ENCODE measurements at places on chromosomes 13 and 19. TPM values are rescaled to one million over a fixed set of nuclear protein-coding genes. Genes with fewer than 3 reads are reported as not detected.

The TPTE2 gene
- total RNA-seq: not detected

The ZNF829 gene
- total RNA-seq: 8.7 TPM

The KISS1R gene
- total RNA-seq: not detected

The TDRD3 gene
- total RNA-seq: 50.6 TPM

The OR10H1 gene
- 2.6 TPM for total RNA-seq

The GIPC1 gene
- total RNA-seq: 81.1 TPM

DNA sequence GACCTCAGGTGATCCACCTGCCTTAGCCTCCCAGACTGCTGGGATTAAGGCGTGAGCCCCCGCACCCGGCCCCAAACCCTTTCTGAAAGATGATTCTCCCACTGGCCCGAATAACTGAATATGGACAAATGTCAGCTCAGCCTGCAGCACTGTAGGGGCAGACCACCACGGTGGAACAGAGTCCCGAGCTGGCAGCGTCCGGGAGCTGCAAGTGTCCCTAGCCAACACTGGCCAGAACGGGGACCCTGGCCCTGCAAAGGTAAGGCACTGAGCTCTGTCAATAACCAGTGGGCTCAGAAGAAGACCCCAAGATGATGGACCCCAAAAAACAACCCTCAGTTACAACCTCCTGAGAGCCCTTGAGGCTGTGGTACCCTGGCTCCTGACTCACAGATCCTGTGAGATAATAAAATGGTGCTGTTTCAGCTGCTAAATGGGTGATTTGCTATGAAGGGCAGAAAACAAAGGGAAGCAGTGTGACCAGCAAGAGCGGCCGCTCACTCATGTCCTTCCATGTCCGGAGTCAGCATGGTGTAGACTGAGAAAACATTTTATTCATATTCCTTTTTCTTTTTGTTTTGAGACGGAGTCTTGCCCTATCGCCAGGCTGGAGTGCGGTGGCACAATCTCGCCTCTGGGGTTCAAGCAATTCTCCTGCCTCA lies 1.6 kb downstream of the LSM7 start:
- DNase-seq: no peak

- DNase-seq: no peak
Measured at GRCh38 chr13:113184568-113185440, 23.7 kb downstream of the PCID2 start.

- DNase-seq: no peak
Measured at GRCh38 chr13:27599845-27600553, 20.3 kb downstream of the LNX2 start.

DNA sequence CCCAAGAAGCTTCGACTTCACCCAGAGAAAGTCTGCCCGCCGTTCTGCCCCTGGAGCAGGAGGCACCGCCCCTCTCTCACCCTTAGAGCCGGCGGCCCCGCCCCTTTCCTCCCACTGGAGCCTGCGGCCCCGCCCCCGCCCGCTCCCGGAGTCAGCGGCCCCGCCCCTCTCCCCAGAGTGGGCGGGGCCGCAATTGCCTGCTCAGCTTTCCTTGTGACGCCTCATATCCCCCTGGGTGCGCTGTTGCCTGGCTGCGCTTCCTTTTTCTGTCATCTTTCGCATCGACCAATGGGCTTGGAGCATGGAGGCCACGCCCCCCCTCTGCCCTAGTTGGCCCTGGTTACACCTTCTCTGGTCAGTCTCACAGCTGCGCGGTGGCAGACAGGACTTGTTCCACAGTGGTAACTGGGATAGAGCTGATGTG lies 38.2 kb upstream of the ZNF492 start:
- DNase-seq: no peak

DNA sequence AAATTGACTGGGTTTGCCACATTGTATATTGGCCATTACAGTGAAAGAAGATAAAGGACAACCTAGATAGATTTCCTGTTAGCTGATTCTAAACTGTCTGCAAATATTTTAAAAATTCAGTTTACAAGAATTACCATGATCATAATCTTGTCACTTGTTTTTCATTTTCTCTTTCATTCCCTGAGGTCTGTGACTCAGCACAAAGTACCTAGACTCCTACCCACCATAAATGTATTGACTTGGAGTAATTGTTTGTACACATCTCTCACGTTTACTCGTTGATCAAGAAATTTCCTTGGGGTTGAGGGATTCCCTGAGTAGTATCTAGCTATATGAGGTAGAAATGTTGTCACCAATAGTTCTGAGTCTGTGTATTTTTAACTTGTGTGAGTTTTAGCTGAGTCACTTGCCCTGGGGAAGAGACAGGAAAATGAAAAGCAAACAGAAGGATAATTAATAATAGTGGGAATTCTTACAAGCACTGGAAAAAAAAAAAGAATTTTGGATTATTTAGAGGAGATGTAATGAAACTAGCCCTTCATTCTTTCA lies 299.2 kb upstream of the DACH1 start:
- no peak for DNase-seq

GRCh38 chr19:35828692-35829301 lies 16.2 kb upstream of the PRODH2 start:
- DNase-seq: peak; percentile 81

DNA sequence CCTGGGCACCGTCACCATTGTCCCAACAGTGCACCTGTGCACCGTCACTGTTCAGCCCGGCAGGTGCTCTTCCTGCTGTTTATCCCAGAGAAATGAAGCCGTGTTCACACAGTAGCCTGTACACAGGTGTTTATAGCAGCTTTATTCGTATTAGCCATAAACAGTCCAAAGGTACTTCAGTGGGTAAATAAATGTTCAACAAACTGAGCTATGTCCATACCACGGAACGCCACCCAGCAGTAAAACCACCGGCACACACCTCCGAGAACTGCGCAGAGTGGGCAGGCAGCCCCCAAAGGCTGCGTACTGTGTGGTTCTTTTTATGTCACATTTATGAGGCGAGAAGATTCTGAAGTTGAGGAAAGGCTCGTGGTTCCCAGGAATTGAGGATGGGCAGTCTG lies 44.9 kb upstream of the DCUN1D2 start:
- DNase-seq: no peak

DNA sequence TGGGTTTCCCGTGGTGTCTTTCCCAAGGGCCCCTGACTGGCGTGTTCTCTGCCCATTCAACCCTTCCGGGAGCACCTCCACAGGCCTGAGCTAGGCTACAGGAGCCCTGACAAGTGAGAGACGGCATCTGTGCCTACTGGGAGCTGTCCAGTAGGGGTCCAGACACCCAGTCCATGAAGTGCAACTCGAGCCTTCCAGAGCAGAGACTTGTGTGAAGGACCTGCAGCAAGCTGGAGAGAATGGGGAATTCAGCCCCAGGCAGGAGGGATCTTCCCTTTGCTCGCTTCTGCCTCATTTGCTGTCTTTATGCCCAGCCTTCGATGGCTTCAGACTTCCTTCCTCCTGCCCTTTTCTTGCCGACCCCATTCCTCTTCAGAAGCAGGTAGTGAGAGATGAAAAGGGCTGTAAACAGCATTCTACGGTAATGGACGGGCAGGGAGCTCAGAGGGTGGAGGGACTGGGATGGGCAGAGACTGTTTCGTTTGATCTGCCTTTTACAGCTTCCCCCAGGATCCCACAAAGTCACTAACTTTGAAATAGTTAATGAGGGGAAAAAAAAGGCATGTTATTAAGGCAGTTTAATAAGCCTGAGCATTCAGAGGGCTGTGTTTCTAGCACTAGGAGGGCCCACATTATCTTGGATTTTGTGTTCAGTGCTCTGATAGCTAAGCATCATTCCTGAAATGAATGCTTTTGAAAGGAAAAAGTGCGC lies 327.6 kb downstream of the FGF9 start:
- DNase-seq: no peak

DNA sequence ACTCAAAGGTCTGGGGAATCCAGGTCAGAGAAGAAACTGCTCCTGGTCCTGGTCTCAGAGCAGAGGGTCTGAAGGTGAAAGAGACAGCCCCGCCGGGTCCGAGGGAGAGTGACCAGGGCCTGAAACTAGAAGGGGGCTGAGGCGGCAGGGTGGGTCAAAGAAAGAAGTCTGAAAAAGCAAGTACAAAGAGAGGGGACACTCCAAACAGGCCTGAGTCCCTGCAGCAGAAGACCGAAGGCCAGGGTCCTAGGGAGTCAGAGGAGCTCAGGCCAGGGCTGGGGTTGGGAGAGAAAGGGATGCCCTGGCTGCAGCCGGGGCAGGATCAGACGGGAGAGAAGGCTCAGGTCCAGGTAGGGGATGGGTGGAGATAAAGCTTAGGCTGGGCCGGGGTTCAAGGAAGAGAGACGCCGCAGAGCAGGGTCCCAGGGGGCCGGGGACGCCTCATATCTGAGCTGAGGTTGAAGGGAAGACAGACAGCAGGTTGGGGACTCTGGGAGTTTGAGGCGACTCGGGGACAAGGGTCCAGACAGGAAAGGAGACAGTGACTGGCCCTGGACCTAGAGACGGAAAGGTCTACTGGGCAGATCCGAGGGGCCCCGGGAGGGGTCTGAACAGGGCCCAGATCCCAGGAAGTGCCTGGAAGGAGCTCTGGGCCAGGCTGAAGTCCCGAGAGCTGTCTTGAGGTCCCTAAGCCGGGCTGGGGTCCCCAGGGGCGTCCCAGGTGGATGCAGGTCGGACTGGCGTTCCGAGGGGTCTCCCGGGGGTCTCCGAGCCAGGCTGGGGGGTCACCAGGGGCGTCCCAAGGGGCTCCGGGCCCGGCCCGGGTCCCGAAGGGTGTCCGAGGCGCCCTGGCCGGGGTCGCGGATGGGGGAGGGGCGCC lies 795 bp downstream of the MLLT1 start:
- no peak for DNase-seq

- DNase-seq: peak; percentile 48
Measured at GRCh38 chr13:29497137-29497654, 98.3 kb downstream of the SLC7A1 start.

DNA sequence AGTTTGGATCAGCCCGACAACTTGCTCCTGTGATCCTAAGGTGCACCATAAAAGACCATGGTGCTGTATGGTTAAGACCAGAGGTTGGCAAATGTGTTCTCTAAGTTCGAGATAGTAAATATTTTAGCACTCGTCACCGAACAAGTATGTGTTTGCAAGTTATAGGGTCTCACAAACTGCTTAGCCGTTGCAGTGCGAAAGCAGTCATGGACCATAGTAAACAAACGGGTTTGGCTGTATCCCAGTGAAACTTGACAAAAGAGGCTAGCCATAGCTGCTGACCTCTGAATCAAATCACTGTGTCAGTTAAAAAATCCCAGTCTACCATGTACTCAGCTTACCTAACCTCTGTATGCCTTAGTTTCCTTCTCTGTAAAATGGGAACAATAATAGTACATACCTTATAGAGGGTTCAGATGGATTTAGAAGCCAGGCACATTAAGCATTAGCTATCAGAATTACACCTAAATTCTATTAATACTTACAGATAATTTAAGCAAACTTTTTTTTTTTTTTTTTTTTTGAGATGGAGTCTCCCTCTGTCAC lies 72.1 kb downstream of the IPO5 start:
- no peak for DNase-seq

- DNase-seq: no peak
Measured at GRCh38 chr13:35499676-35500075, 23.2 kb upstream of the MAB21L1 start.

GRCh38 chr19:47068876-47069406 lies 20.5 kb upstream of the TMEM160 start:
- DNase-seq: no peak

DNA sequence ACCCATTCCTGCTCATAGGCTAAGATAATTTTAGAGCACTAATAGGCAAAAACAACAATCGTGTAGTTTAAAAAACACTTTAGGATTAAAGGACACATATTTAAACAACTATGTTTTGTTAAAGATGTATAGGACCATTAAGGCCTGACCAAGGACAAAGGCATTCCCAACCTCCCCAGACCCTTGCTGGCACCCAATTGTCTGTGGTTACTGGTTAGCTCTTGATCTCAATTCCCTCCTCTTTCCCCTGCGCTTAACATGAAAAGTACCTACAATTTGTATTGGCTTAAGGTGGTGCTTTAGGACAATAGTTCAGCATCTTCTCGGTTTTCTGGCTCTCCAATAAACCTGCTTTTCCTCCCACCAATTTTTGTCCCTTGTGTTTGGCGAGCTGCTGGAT lies 51.0 kb downstream of the TEX26 start:
- no peak for DNase-seq

GRCh38 chr19:14375055-14375581 lies 6.1 kb upstream of the ADGRE5 start:
- no peak for DNase-seq

GRCh38 chr19:49436381-49437017 lies 4.8 kb downstream of the SLC17A7 start:
- no peak for DNase-seq

DNA sequence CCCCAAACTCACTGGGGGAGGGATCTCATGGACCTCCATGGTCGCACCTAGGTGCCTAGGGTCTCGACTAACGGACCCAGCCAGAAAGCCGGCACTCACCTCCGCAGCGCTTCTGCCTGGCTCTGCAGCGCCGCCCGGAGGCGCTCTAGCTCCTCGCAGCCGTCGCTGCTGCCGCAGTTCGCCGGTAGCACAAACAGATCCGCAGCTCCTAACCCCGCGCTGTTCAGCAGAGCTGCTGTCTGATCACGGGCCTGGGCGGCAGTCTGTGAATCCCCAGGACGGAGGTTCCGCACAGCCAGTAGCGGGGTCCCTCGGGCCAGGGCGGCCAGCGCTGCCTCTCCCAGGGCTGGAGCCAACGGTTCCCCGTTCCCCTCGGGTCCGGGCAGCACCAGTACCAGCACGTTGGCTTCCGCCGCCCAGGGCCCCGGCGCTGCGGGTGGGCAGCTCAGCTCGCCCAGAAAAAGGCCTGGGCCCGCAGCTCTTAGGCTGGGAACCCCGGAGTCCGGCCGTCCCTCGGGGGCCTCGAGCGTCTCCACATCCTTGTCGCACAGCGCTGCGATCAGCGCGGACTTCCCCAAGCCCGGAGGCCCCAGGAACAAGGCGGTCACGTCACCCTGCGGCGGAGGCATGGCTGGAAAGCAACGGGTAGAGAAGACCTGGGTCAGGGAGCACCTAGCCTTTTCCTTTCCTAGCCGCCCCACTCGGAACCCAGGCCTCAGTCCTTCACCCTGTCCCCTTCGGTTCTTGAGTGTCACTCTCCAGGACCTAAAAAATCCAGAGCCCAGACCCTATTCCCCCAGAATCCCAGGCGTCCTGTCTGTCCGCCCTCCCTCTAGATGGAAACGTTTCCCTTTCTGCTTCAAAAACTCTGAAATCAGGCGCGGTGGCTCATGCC lies 977 bp downstream of the IRGQ start:
- peak; percentile 51 for DNase-seq

DNA sequence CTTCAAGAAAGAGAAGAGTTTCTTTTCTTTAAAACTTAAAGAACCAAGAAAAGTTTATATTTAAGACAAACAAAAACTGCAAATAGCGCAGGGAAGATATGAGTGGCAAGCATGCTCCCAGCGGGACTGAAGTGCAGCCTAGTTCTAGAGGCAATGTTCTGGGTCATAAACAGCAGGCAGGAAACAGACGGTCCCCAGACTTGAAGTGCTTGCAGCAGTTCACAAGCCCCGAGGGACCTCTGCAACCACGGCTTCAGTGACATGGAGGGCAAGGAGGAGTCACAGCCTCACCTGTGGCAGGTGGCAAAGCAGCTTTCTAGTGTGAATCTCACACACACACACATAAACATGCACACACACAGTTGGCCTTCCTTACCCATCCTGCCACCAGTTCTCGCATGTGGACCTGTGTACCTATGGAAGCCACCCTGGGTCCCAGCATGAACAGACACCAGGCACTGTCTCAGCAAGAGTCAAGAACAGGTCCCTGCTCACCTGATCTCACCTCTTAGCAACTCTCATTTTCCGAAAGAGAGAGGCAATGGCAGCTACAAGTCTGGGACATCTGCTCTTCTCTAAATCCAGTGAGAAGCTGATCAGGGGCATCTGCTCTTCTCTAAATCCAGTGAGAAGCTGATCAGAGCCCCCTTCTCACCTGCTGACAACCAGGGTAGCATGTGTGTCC lies 162.0 kb downstream of the EFNB2 start:
- DNase-seq: no peak
